ENCODE measurements at places on chromosomes 3 and 15.

DNA sequence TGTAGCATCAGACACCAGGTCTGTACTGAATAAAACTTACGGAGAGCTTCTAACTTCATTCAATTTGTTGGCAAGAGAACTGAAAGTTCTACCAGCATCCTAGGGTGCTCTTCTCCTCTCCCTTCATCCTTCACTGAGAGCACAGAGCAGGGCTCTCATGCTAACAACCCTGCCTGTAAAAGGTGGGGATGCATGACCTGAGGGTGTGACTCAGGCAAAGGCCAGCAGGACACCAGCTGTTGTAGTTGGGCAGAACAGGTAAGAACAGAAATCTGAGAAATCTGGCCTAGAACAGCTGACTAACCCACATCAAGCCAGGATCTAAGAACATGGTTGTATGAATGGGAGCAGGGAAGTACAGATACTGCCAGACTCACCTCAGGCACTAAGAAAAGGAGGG lies 64.2 kb downstream of the MYLK start:
- DNase-seq: no peak
- peaks cover 43% of the 10 kb centered on the region for H3K4me1 ChIP-seq
- no peak overlapping the region for H3K27ac ChIP-seq
- H3K27me3 ChIP-seq: no peaks in the 10 kb centered on the region
- peaks cover 5% of the 10 kb centered on the region for H3K36me3 ChIP-seq
- no peak overlapping the region for H3K4me3 ChIP-seq

- H3K27me3 ChIP-seq: no peaks in the 10 kb centered on the region
- H3K4me1 ChIP-seq: peaks cover 41% of the 10 kb centered on the region
- DNase-seq: no peak
- no peaks in the 10 kb centered on the region for H3K36me3 ChIP-seq
- peak overlapping the region; percentile 50 for H3K4me3 ChIP-seq
- peak overlapping the region; percentile 87 for H3K27ac ChIP-seq
These were observed 55.6 kb upstream of the DLG1 start for GRCh38 chr3:197353867-197354567.

GRCh38 chr3:14879211-14879874 lies 60.6 kb downstream of the FGD5 start:
- no peaks in the 10 kb centered on the region for H3K4me1 ChIP-seq
- no peaks in the 10 kb centered on the region for H3K36me3 ChIP-seq
- H3K27me3 ChIP-seq: peaks cover 30% of the 10 kb centered on the region
- no peak for DNase-seq
- H3K27ac ChIP-seq: no peak overlapping the region
- H3K4me3 ChIP-seq: no peak overlapping the region

DNA sequence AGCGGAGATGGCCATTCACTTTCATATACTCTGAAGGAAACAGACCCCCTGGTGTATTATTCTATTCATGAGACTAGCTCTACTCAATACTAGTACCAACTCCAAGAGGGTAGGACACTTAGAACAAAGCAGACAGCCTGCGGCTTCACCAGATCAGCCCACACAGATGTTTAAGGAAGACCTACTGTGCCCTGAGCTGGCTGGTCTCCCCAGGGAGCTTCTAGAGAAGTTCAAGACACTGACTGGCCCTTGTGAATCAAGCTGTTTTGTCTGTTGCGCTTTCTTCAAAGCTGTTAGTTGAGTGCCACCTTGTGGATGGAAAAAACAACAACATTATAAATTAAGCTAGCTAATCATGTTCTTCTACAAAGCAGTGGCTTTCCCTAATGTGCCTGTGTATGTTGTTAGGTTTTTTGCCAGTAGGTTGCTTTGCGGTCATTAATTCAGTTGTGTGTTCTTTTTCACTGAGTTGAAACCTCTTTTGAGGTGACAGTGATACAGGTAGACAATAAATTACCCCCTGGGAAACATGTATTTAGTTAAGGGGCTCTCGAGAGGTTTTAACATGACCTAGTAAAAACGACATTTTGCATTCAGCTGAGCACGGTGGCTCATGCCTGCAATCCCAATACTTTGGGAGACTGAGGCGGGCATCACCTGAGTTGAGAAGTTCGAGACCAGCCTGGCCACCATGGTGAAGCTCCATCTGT lies 64.2 kb upstream of the MYZAP start:
- H3K4me3 ChIP-seq: no peak overlapping the region
- H3K36me3 ChIP-seq: peaks cover 4% of the 10 kb centered on the region

- no peak overlapping the region for H3K27ac ChIP-seq
- peaks cover 14% of the 10 kb centered on the region for H3K4me1 ChIP-seq
- no peak overlapping the region for H3K4me3 ChIP-seq
- no peak for DNase-seq
- H3K36me3 ChIP-seq: peaks cover 19% of the 10 kb centered on the region
- no peaks in the 10 kb centered on the region for H3K27me3 ChIP-seq
These were observed 51.9 kb downstream of the RASA2 start for GRCh38 chr3:141538568-141539240.

DNA sequence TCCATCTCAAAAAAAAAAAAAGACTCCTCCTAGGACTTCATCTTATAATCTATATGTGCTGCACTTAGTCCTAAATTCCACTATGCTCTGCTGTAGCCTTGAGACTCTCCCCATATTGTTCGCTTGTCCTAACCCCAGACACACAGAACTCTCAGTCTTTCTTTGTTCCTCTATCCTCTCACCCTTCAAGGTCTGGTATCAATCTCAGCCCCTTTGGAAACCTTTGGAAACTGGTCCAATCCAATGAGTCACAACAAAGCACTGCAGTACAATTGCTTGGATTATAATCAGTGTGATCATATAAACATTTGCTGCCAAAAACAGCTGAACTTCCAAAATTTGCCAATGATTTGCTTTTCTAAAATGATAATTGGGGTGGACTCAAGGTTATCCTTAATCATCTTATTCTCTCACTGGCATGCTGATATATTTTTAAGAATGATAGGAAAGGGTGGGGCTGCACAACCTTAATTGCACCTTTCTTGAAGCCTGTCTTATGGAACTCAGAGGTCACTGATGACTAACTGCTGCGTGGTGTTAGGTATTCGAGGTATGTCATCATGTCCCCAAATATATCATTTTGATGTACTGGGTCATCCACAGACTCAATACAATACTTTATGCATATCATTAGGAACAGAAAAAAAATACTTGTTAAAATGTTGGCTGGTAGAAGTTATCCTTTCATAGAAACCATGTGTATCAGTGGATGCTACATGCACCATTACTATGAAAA lies 756.7 kb downstream of the NR2F2 start:
- H3K27ac ChIP-seq: no peak overlapping the region
- no peak for DNase-seq
- H3K4me1 ChIP-seq: peaks cover 7% of the 10 kb centered on the region
- H3K36me3 ChIP-seq: no peaks in the 10 kb centered on the region
- peaks cover 41% of the 10 kb centered on the region for H3K27me3 ChIP-seq
- H3K4me3 ChIP-seq: no peak overlapping the region

GRCh38 chr15:36136049-36136448 lies 443.4 kb upstream of the CDIN1 start:
- DNase-seq: no peak
- H3K36me3 ChIP-seq: peaks cover 2% of the 10 kb centered on the region
- peaks cover 11% of the 10 kb centered on the region for H3K4me1 ChIP-seq

GRCh38 chr15:40984964-40985363 lies 31.7 kb downstream of the CHAC1 start:
- no peak for DNase-seq
- H3K36me3 ChIP-seq: peaks cover 45% of the 10 kb centered on the region
- no peak overlapping the region for H3K4me3 ChIP-seq

DNA sequence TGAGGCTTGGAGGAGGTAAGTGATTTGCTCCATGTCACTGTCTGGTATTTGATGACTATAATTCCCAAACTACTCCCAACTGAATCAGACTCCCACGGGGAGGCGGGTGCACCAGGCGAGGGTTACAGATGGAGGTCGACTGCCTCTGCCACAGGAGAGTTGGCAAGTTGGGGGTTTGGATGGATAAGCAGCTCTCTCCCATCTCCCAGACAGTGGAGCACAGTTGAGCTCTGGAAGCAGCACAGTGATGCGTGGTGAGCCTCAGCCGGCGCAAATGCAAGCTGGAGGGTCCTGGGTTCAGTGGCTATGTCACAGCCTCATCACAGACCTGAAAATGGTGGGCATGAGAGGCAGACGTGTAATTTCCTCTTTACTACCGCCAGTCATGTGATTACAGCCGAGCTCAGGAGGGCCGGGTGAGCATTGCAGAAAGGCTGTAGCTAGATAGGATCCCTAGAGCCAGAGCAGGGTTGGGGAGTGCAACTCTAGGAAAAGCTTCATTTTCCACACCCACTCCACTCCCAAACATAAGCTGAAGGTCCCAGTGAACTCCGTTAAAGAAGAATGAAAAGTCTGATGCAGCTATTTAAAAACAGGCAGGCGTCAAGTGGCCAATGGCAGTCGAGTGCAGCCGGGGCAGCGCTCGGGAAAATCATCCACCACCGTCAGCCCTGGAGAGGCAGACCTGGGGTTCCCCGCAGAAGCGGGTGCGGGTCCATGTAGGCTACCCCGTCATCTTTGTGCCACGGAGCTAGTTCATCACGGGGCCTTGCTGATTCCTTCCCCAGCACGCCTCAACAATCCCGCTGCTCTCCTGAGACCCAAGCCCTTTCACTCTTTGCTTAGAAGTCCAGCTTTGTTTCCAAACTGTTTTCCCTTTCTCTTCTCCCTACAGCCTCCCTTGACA lies 33.3 kb upstream of the VPS8 start:
- no peaks in the 10 kb centered on the region for H3K36me3 ChIP-seq
- no peak overlapping the region for H3K27ac ChIP-seq
- no peak for DNase-seq
- H3K27me3 ChIP-seq: peaks cover 24% of the 10 kb centered on the region
- H3K4me1 ChIP-seq: peaks cover 25% of the 10 kb centered on the region

DNA sequence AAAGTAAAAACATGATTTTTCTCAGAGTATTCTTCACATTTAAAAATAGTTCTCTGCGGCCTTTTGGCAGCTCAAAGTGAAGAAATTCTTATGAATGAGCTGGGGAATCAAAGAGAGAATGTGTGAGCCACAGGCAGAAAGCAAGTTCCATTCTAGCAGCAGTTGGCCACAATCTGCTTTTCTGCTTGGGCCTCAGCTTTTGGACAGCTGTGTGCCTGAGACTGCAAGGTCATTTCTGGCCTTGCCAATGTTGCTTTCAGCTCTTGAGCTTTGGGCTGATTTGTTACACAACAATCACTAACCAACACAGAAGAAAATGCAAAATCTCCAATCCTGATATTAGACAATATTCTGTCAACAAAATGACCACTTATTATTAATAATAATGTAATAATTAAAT lies 14.4 kb upstream of the TM4SF4 start:
- H3K27me3 ChIP-seq: no peaks in the 10 kb centered on the region
- no peak overlapping the region for H3K4me3 ChIP-seq
- H3K27ac ChIP-seq: peak overlapping the region; percentile 68
- DNase-seq: no peak

DNA sequence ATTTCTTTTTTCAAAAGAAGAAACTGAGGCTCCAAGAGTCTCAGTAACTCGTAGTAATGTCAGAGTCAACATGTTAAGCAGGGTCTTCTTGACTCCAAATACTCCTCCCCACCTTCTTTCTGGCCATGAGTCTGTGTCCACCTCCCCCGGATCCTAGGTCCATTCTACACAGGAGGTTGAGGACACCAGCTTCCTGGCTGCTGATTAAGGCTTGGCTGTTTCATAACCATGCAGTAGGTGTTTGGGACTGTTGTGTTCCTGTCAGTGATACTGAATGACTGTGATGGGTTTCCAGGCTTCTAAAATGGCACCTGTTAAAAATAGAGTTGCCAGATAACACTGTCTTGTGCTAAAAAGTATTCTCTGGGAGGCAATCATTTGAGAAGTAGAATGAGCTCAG lies 130.8 kb upstream of the IL12A start:
- H3K36me3 ChIP-seq: no peaks in the 10 kb centered on the region
- H3K27ac ChIP-seq: no peak overlapping the region
- H3K27me3 ChIP-seq: no peaks in the 10 kb centered on the region
- H3K4me1 ChIP-seq: peaks cover 74% of the 10 kb centered on the region
- DNase-seq: no peak

- no peaks in the 10 kb centered on the region for H3K27me3 ChIP-seq
- H3K36me3 ChIP-seq: no peaks in the 10 kb centered on the region
- DNase-seq: peak; percentile 40
These were observed 21.7 kb upstream of the ALAS1 start for GRCh38 chr3:52176180-52176752.

DNA sequence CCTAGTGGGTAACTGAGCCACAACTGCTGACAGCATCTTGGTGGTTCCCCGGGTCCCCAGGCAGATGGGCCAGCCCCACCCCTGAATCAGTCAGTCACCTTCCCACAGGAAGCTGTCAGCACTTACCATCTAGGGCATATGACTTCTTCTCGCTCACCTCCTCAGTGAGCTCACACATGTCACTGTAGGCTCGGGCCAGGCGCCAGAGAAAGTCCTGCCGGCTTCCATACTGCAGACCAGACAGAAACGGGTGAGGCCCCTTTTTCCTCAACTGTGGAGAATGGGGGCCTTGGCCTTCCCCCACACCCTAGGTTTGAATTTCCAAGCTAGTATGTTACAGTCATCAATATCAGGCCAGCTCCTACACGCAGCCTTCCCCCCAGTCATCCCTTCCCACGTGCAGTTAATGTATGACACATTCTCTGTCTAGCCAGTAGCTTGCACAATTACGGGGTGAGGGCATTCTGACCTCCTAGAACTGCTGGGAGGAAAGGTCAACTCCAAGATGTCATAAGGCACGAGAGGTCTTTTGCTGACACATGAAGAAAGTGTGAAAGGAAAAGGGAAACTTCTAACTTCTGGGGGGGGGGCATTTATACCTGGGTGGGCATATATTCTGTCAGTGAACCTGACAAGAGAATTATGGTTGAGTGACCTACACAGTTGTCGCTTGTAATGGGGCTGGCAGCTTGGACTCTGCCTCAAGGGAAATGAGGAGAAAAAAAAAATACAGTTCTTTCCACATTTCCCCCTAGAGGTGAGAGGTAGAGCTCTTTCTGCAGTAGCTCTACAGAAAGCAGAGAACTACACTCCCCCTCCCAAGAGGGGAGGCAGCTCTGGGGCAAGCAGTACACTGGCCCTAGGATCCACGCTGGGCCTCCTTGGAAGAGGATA lies 10.9 kb downstream of the RMDN3 start:
- DNase-seq: no peak
- H3K36me3 ChIP-seq: peaks cover 16% of the 10 kb centered on the region
- H3K4me1 ChIP-seq: peaks cover 7% of the 10 kb centered on the region
- H3K27ac ChIP-seq: peak overlapping the region; percentile 45
- no peaks in the 10 kb centered on the region for H3K27me3 ChIP-seq

GRCh38 chr3:172181932-172182586 lies 142.7 kb downstream of the FNDC3B start:
- peak overlapping the region; percentile 83 for H3K27ac ChIP-seq
- peaks cover 13% of the 10 kb centered on the region for H3K36me3 ChIP-seq
- H3K4me3 ChIP-seq: no peak overlapping the region
- peaks cover 71% of the 10 kb centered on the region for H3K4me1 ChIP-seq
- H3K27me3 ChIP-seq: no peaks in the 10 kb centered on the region

- H3K27ac ChIP-seq: peak overlapping the region; percentile 3
- peaks cover 33% of the 10 kb centered on the region for H3K4me1 ChIP-seq
- H3K27me3 ChIP-seq: no peaks in the 10 kb centered on the region
- H3K4me3 ChIP-seq: no peak overlapping the region
- no peak for DNase-seq
These were observed 2.9 kb upstream of the RPS17 start for GRCh38 chr15:82543160-82543559.
